Uterus (tissue), 4 donors: ENCODE measurements at places on chromosomes 2 and 18. TPM values are rescaled to one million over a fixed set of nuclear protein-coding genes. Genes with fewer than 3 reads are reported as not detected.

- no peak for DNase-seq
Measured at GRCh38 chr18:59748628-59749360, 51.6 kb upstream of the CCBE1 start.

- DNase-seq, result no peak
Measured at GRCh38 chr18:35938562-35938961, 33.9 kb upstream of the RMP24 start.

- no peak for DNase-seq
Measured at GRCh38 chr2:86142436-86143257, 36.6 kb downstream of the PTCD3 start.

DNA sequence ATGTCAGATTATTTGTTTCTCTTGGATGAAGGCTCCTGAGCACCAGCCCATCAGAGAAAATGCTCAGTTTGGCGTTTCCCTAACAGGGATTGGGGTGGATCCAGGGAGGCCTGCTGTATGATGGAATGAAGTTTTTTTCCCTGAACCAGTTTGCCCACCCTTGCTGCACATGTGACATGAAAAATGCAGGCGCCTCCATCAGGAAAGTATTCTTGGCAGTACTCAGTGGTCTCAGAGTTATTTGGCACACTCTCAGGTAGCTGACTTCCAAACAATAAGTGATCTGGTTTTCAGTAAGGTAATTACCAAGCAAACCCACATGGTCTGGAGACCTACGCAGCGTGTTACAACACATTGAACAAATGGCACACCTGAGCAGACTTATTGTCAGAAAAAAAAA lies 254.9 kb downstream of the PAX3 start:
- no peak for DNase-seq

- peak; percentile 58 for DNase-seq
Measured at GRCh38 chr2:42089340-42089925, 41.6 kb downstream of the PKDCC start.

SETBP1 gene
- total RNA-seq, result 74.0 TPM
